ENCODE measurements at places on chromosomes 12 and 14.

GRCh38 chr14:75709207-75709812 lies 48.3 kb downstream of the TTLL5 start:
- DNase-seq: peak; percentile 82

DNA sequence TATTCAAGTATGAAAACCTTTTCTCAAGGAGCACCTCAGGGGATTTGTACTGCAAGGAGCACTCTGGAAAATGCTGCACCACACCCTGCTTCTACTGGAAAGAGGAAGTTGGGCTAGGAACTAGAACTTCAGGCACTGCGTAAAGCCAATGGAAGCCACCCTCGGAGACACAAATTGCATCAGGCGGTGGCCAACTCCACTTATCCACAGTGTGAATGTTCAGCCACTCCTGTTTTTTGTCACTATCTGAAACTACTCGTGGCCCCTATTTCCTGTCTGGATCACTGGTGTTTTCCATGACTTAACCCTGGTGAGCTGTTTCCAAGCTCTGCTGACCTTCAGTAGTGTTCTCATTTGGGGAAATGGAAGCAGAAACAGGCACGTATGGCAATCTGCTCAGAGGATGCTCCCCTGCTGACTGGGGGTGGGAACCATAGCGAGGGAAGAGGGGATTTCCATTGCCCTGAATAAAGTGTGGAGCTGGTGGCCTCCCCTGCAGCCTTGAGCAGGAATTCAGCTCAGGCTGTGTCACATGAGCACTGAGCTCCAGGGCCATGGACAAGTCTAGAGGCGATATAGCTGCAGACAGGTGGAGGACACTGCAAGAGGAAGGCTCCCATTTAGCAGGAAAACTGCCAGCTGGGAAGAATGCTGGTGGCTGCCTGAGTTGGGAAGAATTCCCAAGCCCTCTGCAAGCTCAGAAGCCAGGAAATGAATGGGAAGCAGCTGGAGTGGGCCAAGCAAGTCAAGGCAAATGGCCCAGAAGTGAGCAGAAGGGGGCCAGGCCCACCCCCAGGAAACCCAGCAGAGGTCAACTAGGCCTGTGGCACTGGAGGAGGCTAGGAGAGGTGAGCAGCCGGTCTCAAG lies 50.5 kb upstream of the RAP1B start:
- peak; percentile 27 for DNase-seq

DNA sequence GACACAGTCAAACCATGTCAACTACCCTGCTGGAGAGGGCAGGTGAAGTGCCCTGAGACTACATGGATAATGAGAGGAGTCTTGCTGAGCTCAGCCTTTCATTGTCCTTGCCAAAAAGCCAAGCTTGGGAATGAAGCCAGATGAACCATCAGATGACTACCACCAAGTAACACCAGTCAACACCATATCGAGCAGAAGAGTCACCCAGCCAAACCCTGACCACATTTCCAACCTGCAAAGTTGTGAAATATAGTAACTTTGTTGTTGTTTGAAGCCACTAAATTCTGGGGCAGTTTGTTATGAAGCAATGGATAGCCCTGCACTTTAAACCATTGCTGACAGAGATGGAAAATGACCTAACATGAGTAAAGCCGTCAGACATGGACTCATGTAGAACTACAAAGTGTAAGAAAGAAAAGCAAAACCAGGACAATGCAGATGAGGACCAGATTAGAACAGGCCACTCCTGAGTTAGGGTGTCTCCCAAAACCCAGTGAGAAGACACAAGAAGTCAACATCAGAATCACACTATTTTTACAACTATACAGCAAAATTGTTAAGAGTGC lies 12.5 kb upstream of the CRADD start:
- DNase-seq: peak; percentile 16

DNA sequence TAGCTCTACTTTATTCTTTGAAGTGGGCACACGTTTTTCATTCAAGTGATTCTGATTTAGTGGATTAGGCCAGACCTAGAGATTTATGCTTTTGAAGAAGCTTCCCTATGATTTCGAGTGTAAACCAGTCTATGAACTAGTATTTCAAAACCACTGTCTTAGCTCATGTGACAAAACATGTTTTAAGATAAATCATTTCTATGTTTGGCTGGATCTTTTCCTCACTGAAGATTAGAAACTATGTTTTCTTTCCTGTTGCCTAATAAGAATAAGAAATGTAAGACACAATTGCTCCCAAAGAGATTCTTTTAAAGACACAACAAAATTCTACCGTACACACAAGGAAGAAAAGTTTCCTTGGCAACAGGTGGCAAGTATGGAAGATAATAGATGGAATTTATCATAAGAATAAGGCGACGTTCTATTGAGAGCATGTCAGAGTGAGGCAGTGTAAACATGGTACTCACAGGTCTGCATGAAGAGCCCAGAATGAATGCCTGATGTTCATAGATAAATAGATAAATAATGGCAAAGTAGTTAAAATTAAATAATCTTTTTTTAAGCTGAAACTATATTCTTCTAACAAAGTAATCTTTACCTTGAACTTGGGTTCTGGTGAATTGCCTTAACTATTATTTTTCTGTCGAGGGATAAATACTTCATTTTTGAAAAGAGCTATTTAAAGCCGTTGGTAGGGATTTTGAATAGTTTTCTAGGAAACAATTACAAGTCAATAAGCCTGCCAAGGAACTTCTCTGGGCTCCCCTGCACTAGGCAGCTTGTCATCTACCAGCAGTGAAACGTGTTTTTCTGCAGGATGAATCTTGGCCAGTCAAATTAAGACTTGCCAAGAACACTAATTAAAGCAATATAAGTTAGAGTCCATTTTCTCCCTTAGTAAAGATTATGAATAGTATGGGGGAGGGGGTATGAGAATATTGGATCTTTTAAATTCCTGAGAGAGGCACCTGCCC lies 34.1 kb upstream of the C12orf75 start:
- no peak for DNase-seq

GRCh38 chr14:39491134-39491571 lies 58.9 kb upstream of the FBXO33 start:
- DNase-seq: peak; percentile 27

DNA sequence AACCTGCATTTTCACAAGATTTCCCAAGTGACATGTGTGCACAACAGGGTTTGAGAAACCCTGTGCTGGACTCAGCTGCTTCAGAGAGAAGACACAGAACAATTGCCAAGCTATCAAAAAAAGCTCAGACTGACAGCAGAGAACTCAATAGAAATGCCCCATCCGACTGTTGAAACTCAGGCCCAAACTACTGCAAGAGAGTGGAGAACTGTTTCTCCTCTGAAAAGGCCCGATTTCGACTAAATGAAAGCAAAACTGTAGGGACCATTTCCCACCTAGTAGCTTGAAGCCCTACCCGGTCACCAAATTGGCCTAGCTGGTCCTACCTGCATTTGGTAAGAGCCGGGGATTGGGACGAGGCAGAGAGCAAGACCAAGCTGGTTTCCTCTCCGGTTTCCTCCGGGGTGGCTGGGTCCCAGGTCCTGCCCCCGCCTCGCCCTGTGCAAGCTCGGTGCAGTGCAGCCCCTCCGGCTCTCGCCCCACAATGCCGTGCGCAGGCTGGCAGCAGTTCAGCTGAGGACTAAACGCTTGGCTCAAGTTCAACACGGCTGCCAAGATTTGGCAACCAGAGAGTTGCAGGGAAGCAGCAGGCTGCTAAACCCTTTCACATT lies 1180.6 kb downstream of the VRK1 start:
- peak; percentile 8 for DNase-seq

GRCh38 chr12:101823039-101823438 lies 7.7 kb downstream of the GNPTAB start:
- no peak for DNase-seq

DNA sequence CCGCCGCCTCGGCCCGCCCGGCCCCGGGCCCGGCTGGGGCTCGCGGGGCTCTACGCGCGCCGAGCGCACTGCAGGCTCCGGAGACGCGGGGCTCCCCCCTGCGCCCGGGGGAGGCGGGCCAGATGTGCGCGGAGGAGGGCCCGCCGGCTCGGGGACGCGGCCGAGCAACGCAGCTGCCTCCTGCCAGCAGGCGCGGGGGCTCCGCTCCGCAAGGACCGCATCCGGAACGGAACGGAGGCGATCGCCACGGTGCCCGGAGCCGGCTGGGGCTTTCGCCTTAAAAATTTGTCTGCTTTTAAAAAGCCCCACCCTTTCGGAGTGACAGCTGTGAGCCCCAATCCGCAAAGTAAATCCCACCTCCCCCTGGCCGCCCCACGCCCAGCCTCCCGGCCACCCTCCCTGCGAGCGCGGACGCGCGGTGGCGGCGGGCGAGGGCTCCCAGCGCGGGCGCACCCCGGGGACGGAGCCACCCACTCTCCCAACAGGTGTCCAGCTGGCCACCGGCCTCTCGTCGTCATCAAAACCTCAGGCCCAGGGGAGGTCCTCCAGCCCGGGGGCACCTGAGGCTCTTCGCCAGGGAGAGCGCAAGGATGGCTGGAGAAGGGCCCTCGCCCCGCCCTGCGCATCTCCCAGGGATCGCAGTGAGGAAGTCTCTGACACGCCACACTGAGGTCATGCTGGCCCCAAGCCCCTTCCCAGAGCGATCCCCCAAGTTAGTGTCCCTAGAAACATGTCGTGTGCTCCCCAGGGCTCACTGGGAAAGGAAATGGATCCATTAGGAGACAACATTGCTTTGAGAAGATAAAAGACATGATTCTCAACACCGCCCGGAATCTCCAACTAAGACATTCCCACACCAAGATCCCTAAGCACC lies at the start of gene TMEM132D:
Gene TMEM132D, minus strand, starts transcription at position 70 of the 874 bp plus-strand sequence.
- no peak for DNase-seq

GRCh38 chr12:28604240-28604639 lies 414.0 kb downstream of the CCDC91 start:
- DNase-seq: no peak

- no peak for DNase-seq
These were observed 441.9 kb upstream of the MGAT4C start for GRCh38 chr12:86697916-86698640.

- DNase-seq: no peak
These were observed 57.9 kb upstream of the CCDC91 start for GRCh38 chr12:28132398-28132797.

- DNase-seq: peak; percentile 45
These were observed 396 bp downstream of the FERMT2 start for GRCh38 chr14:52950410-52950897.

DNA sequence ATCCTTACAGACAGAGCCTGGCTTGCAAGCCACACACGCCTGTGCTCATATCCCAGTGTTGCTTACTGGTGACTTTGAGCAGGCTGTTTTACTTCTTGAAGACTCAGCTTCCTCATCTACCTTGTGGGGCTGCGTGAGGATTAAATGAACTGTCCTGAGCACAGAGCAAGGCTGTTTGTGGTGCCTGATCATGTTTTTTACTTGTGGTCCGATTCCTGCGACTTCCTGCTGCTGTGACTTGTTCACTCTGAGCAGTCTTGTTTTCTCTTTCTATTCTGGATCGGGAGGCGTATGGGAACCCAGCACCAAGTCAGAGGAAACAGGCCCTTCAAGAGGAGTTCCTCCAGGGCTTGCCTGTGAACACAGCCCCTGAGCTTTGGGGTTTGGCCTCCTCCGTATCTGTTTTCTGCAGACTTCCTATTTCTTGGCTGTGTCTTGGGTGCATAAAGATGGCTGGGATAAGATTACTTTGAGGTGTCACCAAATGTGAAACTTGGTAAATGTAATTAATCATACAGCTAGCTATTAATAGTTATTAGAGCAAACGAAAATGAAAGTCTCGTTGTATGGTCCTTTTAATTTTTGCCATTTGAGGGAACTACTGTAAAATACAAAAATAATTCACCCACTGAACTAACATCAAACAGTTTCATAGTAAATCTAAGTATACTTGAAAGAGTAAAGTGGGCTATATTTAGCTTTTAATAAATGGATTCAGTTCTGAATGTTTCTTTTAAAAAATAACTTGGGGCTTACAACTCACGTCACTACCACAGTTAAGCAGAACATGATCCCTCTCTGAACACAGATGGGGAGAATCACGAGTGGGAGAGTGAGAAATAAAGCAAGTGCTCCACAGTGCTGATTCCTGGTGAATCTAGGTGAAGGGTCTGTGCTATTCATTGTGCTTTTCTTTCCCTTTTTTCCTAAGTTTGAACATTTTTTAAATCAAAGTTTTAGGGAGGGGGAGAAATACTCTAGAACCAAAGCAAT lies 251.5 kb downstream of the FOXN3 start:
- peak; percentile 31 for DNase-seq

DNA sequence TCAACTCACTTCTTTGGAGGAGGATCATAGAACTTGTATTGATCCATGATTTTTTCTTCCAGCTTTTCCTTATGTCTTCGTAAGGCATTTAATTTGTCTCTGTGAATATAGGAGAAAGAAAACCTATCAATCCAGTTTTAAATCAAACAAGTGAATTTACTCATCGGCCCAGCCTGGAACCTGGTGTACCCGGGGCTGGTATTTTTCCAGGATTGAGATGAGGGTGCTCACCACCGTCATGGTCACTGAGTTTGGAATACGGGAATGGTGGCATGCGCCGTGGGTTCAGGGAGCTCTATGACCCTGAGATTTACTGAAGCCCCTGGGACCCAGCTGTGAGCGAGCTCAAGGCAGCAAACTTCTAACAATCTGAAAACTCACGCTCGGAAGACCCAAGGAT lies 46.5 kb upstream of the GPR68 start:
- DNase-seq: no peak

GRCh38 chr12:1792406-1792805 lies 28.0 kb upstream of the LRTM2 start:
- no peak for DNase-seq

DNA sequence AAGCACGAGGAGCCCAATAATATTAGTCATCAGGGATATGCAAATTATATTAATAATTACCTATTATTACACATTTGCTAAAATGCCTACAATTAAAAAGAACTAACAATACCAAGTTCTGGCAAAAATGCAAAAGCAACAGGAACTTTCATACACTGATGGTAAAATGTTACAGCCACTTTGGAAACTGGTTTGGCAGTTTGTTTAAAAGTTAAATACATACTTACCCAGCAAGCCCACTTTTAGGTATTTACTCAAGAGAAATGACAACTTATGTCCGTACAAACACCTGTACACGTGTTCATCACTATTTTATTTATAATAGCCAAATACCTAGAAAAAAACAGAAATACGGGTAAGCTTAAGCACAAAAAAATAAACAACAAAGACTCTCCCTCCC lies 17.0 kb downstream of the WDR89 start:
- DNase-seq: no peak

DNA sequence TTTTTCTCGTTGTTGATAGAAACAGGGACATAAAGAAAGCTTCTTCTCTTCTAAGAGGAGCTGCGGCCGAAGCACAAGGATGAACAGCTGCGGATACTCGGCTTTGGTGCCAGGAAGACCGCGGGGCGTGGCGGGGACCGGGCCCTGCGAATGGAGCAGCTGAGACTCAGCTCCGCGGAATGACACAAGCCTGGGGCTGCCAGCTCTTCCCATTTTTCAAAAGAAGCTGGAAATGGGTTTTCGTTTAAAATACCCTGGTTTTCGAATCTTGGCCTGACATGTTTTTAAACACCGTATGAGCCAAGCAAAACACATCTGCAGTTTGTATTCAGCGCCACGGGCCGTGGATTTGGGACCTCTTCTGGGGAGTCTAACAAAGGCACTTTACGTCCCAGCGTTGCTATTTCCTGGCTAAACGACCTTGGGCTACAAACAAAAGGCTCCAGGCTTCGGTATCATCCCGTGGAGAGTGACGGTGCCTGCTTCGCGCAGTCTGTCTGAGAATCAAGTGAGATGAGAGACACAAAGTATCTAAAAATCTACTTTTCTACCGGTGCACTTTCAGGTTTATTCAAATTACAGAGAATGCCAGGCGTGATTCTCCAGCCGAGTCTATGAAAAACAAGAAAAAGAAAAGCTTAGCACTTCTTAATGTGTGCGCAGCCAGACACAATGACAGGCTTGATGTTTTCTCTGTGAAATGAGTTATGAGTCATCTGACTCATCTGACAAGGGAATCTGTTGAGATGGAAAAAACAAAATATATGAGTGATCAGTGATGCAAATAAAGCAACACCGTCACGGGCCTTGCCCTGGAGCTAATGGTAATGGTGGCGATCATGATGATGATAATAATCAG lies 114.0 kb upstream of the TMEM132D start:
- DNase-seq: no peak
